ENCODE measurements at places on chromosomes 2 and 18. TPM values are rescaled to one million over a fixed set of nuclear protein-coding genes. Genes with fewer than 3 reads are reported as not detected.

The CCDC138 gene
- 10.0 TPM for total RNA-seq

The NLRC4 gene
- total RNA-seq = 0.07 TPM

The NPPC gene
- not detected for total RNA-seq

The PDE11A gene
- total RNA-seq = not detected

The FANCL gene
- 28.2 TPM for total RNA-seq

The ACOXL gene
- 0.96 TPM for total RNA-seq

The SLC19A3 gene
- total RNA-seq = not detected

The GPR45 gene
- not detected for total RNA-seq

The ITGB6 gene
- total RNA-seq = not detected

The MRO gene
- total RNA-seq = not detected

The ALPG gene
- total RNA-seq = not detected

The SERPINB12 gene
- not detected for total RNA-seq

The MGAT4A gene
- total RNA-seq = 57.4 TPM

The AGAP1 gene
- 1.8 TPM for total RNA-seq

The CD207 gene
- total RNA-seq = not detected

The LRRC30 gene
- not detected for total RNA-seq

Measured in activated CD8-positive, alpha-beta memory T cell treated with anti-CD3 and anti-CD28 coated beads, Interleukin-2, amount 10 ng/mL, durations not matched to agents 7 days and 5 days (primary cell).